Mesothelial cell of epicardium (in vitro differentiated cells): ENCODE measurements at places on chromosomes 1 and 21. TPM values are rescaled to one million over a fixed set of nuclear protein-coding genes. Genes with fewer than 3 reads are reported as not detected.
A peak's percentile ranks its signal among the peaks of the same experiment; 100 is the strongest.

The FCRL5 gene
- not detected in 3 replicates for total RNA-seq

The LIN28A gene
- total RNA-seq: 0.09 TPM in 1 of 3 replicates, not detected in the others

The APCS gene
- total RNA-seq: not detected in 3 replicates

The FOXD2 gene
- total RNA-seq: 0.60 to 0.98 TPM (median 0.77 TPM) in 3 replicates

The ADORA3 gene
- total RNA-seq: not detected in 3 replicates

The UHMK1 gene
- total RNA-seq: 22.4 to 23.6 TPM (median 23.3 TPM) in 3 replicates

The RAB3B gene
- total RNA-seq: 3.8 to 4.0 TPM (median 3.9 TPM) in 3 replicates

The GPR52 gene
- total RNA-seq: 1.7 to 2.2 TPM (median 2.0 TPM) in 3 replicates

DNA sequence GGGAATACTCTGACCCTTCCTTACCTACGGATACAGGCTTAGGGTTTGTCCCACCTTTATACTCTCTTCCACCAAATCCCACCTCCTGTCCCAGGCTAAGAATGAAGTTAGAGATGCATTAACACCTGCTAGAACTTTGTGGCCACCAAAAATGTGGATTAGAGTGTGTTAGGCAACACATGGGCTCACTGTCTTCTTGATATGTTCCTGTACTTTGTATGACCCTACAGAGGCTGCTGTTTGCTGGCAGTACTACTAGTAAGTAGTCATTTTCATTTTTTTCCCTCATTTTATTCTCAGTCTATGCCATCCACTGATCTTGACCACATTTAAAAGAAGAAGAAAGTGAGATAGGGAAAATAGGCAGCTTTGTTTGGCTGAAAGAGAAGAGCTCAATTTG is 21.0 kb upstream of the TMEM39B start:
- DNase-seq: no peak

GRCh38 chr1:56831871-56832693 is 12.9 kb upstream of the FYB2 start:
- DNase-seq: peak; percentile 83

DNA sequence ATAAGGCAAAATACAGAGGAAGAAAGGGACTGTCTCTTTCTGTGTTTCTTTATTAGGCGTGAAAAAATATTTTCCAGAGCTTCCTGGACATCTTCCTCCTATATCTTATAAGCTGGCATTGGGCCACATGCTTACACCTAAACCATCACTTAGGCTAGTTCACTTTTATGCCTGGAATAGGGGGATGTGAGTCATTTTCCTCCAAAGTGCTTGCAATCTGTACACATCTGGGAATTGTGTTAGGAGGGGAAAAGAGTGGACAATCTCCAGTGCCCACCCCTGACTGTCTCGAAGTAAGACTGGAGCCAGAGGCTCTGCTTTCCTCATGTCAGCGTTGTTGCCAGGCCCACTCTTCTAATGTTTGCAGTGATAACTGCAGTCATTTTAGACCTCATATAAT is 29.9 kb downstream of the GIPC2 start:
- DNase-seq: no peak

DNA sequence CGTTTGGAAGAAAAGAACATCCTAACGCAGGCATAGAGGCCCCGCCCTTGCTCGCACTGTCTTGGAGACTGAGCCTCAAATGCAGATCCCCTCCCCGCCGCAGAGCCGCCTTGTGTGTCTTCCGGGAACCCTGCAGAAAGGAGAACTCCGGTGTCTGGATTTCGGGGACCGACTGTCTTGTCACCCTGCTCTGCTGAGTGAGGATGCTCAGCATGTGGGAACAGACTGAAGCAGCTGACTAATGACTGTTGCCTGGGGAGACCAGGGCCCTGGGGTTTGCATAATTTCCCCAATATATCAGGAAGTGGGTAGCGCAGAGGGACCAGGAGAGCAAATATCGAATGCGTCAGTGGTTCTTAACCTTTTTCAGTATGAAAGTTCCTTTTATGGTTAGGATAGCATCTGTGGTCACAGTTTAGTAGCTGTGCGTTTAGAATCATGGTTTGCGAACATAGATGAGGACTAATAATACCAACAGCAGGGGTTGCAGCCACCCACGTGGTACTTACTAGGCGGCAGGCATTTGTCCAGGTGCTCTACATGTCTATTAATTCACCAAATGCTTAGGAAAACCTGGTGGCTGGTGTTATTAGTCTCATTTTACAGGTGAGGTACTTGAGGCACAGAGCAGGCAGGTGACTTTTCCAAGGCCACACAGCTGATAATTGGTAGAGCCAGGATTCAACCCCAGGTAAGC is 14.3 kb downstream of the GPR137B start:
- DNase-seq: no peak

GRCh38 chr1:94606471-94606870 is 64.9 kb upstream of the F3 start:
- DNase-seq: no peak

DNA sequence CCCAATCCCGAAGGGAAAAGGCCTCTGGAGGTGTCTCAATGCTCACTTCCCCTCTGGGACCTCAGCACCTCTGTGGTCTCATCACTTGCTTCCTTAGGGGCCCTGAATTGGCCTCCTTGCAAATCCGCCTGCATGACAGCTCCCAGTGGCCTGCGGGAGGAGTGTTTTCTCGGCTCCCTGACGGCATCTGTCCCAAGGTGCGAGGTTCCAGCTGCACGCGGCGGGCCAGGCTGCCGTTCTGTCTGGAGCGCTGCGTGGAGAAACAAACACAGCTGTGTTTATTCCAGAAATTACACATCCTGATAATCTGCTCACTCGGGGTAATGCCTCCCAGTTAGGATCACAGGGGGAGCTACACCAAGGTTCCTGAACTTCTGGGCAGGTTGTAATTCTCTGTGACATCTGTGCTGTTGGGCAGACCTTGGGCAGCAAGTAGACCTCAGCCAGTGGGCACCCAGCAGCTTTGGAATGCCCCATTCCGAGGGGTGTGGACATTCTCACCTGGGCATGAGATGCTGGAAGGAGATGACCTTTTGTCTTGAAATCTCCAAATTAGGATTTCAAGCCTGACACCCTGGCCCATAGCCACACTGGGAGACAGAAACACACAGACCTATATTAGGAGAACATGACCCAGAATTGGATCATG is 18.2 kb downstream of the EPHB2 start:
- no peak for DNase-seq

DNA sequence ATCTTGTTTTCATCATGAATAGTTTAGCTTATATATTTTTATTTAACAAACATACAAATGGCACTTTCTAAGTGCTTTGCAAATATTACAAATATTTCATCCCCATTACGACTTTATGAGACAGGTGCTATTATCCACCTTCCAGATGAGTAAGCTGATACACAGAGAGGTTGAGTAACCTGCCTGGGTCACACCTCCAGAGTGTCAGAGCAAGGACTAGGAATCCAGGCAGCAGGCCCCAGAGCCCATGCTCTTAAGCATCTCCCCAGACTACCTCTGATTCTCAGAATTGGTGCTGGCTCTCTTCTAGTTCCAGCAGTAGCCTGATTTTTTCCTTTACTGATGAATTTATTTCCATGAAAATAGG is 40.0 kb downstream of the EPHB2 start:
- DNase-seq: no peak

DNA sequence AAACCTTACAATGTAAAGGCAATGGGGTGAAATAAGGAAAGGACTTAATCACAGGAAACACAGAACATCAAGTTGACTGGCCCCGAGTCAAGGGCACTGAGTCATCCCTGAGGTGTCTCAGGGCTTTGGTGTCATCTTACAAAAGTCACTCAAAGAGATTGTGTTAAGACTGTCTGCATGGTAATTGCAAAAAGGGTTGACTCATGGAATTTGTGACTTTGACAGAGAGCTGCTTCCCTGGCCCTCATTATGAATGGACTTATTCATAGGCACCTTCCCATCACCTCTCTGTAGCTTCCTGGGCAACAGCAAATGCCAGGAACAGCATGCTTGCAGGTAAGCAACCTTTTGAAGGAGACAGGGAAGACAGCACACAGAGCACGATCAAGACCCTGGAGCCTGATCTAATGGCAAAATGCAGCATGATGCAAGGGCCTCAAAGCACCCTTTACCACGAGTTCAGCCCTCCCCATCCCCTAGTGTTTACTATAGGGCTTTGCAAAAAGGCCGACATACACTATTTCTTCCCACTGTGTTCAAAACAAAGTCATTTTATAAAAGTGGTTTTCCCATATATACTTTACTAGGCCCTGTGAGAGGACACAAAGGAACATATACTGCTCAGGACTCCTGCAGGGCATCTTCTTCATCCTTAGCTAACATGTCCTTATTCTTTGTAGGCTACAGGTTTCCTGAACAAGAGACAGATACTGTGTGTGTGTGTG is 17.1 kb downstream of the ZP4 start:
- DNase-seq: no peak

DNA sequence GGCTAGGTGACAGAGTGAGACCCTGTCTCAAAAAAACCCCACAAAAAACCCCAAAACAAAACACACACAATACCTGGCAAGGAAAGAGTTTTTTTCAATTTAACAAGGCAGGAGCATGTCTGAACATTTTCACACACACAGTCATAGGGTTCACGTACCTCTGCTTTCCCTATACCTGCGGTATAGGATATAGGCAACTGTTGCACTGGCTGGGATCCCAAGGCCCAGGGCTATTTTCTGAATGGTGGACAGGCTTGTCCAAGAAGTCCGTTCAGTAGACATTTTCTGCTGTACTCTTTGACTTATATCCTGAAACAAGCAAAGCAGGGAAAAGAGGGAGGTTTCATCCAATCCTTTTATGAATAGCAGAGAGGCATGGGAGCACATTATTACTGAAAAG is 7.6 kb downstream of the TDRKH start:
- no peak for DNase-seq

- no peak for DNase-seq
These were observed 83.6 kb upstream of the NFIA start for GRCh38 chr1:60998786-60999185.

- DNase-seq: no peak
These were observed 81.7 kb downstream of the ARID4B start for GRCh38 chr1:235246022-235246948.

DNA sequence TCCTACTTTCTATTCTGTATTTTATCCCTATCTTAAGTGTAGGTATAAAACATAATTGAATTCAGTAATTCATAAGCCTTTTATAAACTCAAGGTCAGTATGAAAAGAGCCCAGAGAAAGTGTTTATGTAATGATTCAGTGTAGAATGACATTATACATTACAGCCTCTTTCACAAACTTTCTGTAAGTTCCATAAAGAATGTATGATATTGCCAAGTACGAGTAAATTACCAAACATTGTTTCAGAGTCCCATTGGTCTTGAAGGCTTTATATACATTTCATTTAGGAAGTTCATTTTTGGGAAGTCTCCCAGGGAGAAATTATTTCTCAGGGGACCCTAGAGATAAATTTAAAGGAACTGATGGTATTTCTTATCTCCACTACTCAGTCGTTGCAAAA is 37.8 kb upstream of the VAMP3 start:
- DNase-seq: no peak
